Endothelial cell (in vitro differentiated cells): ENCODE measurements at places on chromosomes 16 and 17.

GRCh38 chr16:78310196-78310595 is 210.7 kb downstream of the WWOX start:
- DNase-seq: no peak

- no peak for DNase-seq
Observed at GRCh38 chr16:88331989-88332920, 50.5 kb upstream of the ZNF469 start.

DNA sequence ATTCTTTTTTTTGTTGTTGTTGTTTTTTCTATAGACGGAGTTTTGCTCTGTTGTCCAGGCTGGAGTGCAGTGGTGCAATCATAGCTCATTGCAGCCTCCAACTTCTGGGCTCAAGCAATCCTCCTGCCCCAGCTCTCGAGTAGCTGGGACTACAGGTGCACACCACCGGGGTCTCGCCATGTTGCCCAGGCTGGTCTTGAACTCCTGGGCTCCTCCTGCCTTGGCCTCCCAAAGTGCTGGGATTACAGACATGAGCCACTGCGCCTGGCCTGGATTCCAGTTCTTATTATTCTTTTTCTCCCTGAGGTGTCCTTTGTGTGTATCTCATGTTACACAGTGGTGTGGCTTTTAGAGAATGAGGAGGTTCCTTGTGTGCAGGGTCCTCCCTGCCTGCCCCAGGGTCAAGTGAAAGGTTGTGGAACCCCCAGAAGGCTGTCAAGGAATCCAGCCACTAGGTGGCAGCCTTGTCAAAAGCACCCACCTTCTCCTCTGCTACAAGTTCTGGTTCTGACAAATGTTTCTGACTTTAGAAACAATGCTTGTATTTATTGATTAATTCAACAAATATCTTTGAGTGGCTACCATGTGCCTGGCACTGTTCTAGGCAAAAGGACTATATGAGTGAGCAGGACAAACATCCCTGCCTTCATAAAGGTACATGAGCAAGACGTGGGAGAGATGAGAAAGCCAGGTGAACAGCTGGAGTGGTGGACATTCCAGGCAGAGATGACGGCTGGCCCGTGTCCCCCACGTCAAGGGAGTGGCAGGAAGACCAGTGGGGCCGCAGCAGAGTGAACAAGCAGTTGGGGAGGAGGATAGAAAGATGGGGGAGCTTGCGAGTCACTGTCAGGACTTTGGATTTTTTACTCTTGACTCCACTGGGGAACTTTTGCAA is 112.4 kb downstream of the SPECC1 start:
- peak; percentile 73 for DNase-seq

GRCh38 chr17:50346313-50347116 is 589 bp downstream of the XYLT2 start:
- peak; percentile 40 for DNase-seq

GRCh38 chr16:68668266-68668665 is 23.2 kb downstream of the CDH3 start:
- no peak for DNase-seq

DNA sequence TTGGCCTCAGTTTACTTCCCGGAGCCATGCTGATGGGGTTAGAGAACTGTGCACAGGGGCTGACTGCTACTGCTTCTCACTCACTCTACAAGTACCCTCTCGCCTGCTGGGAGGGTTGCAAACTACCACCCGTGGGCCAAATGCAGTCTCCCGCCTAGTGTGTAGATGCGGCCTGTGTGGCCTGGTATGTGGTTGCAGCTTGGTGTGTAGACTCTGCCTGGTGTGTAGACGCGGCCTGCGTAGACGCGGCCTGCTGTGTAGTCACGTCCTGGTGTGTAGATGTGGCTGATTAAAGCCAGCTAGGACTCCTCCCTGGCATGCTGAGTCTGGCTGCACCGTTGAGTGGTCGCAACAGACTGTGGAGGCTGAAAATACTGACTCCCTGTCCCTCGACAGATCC is 7.3 kb downstream of the CANT1 start:
- no peak for DNase-seq

- DNase-seq: no peak
Observed at GRCh38 chr17:40315678-40316570, 6.9 kb downstream of the RARA start.

DNA sequence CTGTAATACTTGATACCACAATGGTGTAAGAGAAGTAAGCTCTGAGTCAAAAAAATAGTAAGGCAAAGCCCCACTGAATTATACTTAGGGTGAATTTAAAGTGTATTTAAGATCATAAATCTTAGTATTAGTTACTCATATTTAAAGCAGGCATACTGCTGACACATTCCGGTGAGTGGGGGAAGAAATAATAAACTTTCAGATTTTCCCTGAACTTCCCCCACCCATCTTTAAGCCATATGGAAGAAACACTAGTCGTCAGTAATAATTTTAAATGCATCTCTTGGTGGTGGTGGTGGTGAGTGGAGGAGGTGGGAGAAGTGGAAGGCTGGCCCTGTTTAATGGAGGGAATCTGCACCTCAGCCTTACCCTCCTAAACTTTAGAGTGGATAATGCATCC is 20.5 kb downstream of the MPHOSPH6 start:
- no peak for DNase-seq

- no peak for DNase-seq
Observed at GRCh38 chr16:19991614-19992013, 82.1 kb downstream of the GPR139 start.

DNA sequence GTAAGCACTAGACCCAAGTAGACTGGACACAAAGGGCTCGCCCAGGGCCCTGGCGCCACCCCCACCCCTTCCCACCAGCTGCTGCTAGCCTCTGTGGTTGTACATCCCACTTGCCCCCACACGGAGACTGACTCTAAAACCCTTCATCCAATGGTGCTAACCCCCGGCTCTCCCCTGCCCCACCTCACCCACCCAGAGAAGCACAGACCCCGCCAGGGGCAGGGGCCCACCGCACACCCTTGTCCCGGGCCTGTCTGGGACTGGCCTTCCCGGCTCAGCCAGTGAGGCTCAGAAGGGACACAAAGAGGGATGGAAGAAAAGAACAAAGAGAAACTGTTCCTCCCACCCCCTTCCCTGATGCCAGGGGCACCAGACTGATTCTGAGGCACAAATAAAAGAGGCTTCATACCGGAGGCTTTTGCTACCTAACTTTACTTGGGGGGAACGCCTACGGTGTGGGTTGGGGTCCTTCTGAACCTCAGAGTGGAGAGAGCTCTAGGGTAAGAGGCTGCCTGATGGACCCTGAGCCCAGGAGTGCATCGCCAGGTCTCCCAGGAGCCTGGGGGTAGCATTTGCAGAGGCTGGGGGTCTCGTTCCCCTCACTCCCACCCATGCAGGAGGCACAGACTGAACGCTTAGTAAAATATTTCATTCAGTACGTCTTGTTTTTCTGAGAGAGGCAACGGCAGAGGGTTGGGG is 8.2 kb downstream of the CORO6 start:
- no peak for DNase-seq

DNA sequence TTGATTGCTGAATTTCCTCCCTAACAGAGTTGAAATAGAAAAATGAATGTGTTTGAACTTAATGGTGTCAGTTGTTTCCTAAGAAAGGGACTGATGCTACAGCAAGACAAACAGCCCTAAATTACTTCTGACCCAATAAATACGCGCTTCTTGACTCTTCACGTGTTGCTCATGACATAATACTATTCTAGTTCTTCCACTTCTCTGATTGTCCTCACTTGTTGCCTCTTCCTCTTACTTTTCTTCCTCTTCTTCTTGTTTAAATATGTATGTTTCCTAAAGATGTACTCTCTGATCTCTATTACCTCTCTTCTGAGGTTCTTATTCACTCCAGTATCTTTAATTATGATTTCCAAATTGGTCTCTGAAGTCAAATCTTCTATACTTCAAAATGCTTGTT is 32.4 kb downstream of the RNF43 start:
- DNase-seq: no peak

DNA sequence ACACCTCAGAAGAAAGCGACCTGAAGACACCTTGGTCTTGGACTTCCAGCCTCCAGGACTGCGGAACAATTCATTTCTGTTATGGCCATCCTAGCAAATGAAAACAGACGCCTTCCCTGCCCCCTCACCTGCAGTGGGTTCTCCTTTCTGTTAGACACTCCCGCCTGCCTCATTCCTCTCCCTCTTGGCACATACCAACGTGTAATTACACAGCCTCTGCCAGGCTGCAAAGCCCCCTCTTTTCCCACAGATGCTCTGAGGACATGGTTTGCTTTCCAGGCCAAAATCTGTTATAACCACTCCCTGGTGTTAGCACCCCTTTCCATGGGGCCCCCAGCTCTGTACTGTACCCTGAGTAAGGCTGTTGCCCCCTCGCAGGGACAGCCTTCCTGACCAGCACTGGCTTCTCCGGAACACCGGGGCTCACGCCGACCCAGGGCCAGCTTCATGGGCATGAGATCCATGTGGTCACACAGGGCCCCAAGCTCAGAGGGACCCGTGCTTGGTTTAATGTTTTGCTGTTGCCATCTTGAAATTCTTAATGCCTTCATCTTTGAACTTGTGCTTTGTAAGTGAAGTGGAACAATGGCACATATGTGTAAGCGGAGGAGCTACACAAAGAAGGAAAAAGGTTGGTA is 64.1 kb downstream of the SDK2 start:
- DNase-seq: no peak

DNA sequence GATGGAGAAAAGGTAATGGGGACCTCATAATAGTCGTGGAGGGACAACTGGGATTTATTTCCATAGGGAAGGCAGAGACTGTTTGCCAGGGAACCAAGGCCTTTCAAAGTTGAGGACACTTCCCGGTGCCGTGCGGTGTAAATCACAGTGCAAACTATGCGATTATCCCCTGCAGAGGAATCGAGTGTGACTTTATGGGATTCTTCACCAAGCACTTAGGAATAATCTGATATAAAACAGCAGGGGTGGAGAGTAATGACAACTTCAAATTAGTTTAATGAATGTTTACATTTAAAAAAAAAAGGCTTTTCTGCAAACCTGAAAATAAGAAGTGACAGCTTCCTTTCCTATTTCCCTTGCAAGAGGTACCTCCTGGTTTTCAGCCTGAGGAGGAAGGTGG is 538.2 kb downstream of the MAF start:
- DNase-seq: no peak

DNA sequence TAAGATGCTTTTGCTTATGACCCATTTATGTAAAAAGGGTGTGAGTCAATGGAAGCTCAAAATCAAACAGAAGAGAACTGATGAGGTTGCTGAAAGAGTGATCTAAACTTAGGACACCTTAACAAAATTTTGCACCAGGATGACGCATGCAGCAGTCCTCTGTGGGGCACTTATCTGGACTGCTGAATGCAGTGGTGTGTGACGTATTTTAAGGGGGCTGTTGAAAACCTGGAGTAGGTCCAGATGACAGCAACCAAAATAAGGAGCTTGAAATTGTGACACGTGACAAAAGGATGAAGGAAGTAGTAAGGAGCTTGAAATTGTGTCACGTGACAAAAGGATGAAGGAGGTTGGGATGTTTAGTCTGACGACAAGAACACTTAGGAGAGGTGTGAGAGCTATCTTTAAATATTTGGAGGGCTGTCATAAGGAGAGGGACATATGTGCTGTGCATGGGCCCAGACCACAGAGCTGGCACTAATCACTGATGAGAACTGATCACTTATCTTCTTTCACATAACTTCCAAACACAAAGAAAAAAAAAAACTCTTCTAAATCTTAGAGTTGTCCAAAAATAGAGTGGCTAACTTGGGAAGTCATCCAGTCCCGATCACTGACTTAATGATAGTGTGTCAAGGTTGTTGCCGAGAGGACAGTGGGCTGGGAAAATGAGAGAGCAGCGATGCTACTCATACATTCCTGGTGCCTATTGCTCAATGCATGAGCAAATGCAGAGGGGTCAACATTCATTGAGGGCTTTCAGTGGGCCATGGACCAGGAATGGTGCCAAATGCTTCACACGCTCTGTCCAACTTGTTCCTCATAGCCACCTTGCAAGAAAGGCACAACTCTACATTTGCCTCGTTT is 264.2 kb upstream of the ZFHX3 start:
- no peak for DNase-seq

DNA sequence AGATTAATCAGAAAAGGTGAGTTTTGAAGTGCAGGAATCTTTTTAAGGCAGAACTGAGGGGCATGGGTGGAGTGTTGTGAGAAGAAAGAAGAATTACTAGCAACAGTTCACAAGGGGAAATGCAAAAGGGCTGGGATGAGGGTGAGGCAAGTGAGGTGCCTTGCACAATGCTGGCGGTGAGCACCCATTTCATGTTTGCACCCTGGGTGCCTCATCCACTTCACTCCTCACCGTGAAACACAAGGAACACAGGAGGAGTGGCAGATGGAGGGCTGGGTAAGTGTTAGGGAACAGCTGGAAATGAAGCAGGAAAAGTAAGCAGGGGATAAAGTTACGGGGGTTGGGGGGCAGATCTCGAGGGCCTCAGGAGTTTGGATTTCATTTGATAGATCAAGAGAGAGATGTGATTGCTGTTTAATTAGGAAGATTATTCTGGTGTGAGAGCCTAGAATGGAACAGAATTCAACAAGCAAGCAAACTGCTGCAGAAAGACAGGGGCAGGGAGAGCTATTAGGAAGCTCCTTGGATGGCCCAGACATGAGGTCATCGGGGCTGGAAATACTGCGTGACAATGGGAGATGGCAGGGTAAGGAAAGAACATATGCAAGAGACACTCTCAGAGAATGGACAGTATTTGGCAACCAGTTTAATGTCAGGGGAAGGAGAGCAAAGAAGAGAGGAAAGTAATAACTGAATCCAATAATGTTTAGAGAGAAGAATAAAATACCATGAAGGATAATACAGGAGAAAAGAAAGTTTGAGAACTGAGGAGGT is 8.3 kb upstream of the HEATR6 start:
- DNase-seq: no peak

- DNase-seq: no peak
Observed at GRCh38 chr17:81980707-81981343, 3.4 kb downstream of the ASPSCR1 start.

DNA sequence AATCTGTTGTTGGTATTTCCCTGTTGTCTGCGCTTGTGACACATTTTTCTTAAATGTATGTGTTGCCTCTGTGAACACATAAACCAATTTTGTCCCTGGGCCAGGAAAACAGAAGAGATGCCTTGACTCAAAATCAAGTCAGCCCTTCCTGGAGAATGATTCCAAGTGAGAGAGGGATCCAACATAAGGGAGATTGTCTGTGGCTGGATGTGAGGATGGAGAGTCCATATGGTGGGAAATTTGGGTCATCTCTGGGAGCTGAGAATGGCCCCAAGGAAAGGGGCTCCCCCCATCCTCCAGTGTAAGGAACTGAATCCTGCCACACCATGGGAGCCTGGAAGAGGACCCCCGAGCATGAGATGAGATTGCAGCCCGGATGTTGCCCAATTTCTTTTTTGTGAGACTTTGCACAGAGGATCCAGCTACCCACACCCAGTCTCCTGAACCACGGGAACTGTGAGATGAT is 13.5 kb downstream of the CRYM start:
- DNase-seq: no peak

DNA sequence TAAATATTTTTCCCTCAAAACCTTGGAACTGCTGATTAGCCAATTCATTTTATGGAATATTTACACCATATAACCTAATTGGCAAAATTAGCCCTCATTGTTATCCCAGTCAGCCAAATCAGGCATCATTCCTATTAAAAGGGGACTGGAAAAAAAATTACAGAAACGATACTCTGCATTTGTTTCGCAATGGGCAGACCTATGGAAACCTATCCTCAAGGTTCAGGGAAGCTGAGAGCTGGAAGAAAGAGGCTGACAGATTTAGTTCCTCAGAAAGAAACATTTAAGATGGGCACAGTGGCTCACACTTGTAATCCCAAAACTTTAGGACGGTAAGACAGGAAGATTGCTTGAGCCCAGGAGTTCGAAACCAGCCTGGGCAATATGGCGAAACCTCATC is 85.6 kb upstream of the RPH3AL start:
- DNase-seq: no peak
